ENCODE measurements at places on chromosomes 3 and 15. TPM values are rescaled to one million over a fixed set of nuclear protein-coding genes. Genes with fewer than 3 reads are reported as not detected.

DNA sequence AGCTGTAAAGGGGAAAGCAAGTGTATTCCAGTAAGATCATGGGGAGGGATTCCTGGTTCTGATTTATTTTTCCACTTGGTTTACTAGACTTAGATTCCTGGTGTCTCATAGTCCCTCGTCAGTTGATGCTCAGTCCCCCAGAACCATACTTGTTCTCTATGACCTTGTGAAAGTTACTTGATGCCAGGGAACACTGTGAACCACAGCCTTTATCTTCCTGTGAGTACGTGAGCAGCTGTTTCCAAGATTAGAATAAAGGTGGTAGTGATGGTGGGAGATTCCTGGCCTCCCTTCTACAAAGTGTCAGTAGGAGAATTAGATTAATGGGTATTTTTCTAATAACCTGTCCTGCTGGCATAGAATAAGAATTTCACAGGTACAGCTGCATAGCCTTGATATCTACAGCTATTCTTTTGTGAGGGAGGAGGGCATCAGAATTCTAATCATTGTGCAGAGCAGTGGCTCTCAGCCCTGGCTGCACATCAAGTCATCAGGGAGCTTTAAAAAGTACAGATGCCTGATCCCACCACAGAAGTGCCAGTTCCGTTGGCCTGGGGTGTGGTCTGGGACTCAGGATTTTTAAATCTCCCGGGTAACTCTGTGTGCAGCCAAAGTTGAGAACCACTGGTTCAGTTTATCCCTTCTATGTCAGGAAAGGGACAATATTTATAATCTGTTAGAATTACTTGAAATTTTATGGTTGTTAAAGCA is 20.0 kb downstream of the GPD1L start:
- no peak for DNase-seq

DNA sequence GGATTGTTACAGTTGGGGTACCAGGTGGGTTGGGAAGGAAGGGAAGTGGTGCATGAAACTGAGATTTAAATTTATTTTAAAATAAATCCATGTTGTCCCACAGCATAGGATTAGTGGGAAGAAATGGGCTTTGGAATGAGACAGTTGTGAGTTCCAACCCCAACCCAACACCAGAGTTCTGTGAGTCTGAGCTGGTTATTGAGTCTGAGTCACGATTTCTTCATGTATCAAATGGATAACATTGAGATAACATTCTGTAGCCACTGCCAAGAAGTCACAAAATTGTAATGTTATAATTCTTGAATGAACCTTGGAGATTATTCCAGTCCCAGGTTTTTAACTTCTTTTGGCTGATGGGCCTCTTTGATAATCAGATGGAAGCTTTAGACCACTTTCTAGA is 13.7 kb downstream of the IFT122 start:
- peak; percentile 57 for DNase-seq

DNA sequence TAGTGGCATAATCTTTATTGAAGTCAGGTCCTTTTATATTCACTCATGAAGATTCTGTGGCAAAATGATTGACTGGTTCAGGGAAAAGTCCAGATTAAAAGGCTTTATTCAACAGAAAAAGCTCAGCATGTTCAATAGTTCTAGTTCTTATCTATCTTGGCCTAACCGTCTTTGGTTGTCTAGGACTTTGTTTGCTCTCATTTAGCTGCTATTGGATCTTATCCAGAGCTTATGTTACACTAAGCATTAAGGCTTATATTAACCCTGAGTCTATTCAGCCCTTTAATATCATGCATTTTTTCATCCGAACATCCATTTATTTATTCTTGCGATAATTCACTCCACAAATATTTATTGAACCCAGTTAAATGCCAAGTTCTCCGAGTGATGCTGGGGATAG is 601.0 kb upstream of the SGO1 start:
- DNase-seq, result no peak

DNA sequence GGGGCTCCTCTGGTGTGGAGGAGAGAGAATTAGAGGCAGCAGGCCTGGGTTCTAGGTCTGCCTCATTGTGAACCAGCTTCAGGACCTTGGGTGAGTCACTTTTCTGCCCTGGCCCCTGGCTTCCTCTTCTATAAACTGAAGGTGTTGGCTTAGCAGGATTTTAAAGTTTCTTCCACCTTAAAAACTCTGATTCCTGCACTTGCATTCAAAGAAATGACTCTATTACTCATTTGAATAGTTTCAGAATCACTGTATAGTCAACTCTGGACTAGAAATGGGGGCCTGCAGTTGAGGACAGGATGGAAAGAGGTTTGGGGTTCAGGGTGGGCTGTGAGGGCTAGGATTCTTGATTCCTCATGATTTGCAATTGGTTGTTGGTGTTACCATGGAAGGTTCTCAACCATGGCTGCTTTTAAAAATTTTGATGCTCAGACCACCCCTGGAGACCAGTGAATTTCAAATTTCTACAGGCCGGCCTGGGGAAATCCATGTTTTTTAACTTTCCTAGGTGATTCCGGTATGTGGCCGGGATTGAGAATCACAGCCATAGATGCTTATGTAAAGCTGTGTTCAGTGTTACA is 19.9 kb downstream of the SMAD3 start:
- DNase-seq, result no peak

GRCh38 chr3:42012383-42012934 is 50.6 kb upstream of the ULK4 start:
- DNase-seq, result no peak

- no peak for DNase-seq
Observed at GRCh38 chr3:185328324-185329004, 34.5 kb upstream of the MAP3K13 start.

GRCh38 chr3:60262546-60262945 is 988.7 kb downstream of the FHIT start:
- no peak for DNase-seq

- no peak for DNase-seq
Observed at GRCh38 chr3:105811518-105812193, 57.2 kb downstream of the CBLB start.

GRCh38 chr15:27705056-27705455 is 394.1 kb downstream of the OCA2 start:
- DNase-seq, result no peak

- no peak for DNase-seq
Observed at GRCh38 chr3:12559520-12559919, 2.6 kb downstream of the MKRN2 start.

GRCh38 chr3:195297446-195297845 is 26.5 kb upstream of the XXYLT1 start:
- DNase-seq, result no peak

DNA sequence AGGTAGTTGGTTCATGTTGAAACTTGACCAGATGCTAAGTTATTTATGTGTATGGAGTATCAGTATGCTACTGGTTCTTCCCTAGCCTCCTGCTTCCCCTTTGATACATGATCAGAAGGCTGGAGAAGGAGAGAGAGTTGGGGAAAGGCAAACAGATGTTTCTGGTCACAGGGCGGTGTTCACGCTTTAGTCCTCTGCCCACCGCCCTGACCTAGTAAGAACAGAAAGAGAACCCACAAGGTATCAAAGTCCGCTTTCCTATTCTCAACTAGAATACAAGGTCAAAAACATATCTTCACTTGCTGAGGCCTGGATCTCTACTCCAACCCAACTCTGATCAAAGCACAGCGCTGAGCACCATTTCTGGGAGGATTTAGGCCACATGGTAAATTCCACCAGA is 55.5 kb downstream of the NCEH1 start:
- no peak for DNase-seq

- DNase-seq, result peak; percentile 53
Observed at GRCh38 chr15:39976291-39977274, 42.7 kb downstream of the EIF2AK4 start.

DNA sequence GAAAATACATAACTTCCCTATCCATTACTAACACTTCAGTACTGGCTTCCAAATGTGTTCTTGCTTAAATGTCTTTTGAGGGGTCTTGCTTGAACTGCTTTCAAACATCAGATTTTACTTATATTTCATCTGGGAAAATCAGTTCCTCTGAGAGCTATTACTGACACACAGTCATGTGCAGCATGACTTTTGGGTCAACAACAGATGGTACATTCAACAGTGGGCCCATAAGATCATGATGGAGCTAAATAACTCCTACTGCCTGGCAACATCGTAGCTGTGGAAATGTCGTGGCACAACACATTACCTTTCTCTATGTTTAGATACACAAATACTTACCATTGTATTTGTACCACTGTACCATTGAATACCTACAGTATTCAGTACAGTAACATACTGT is 43.8 kb downstream of the WWTR1 start:
- no peak for DNase-seq

DNA sequence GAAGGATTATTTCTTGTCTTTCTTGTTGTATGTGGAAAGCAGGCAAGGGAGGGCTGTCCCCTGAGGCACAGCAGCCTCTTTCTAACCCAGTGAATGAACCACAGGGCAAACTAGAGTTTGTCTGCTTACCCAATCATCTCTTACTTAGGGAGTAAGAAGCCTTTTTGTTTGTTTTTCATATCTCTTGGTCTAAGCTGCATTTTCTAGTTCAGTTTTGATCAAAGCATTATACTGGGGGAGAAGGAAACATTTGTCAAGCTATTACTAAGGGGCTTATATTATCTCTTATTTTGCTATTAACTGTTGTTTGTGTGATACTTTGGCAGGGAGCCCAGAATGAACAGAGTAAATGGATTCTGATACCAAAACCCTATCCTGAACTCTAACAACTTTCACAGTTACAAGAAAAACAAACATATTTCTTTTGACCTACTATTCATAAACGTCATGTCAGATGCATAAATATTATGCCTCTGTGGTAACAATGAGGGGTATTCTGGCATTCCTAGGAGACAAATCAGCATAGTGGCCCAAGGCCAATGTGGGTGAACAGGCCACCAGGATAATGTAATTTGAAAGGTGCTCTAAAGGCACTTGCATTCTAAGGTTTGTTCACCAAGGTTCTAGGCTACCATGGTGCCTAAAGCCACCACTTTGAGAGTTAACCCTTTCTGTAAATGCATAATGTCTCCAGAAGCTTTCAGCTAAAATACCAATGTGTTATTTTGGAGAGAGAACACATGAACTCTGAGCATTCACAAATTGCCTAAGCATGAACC is 271.6 kb upstream of the ZPLD1 start:
- DNase-seq, result peak; percentile 73

DNA sequence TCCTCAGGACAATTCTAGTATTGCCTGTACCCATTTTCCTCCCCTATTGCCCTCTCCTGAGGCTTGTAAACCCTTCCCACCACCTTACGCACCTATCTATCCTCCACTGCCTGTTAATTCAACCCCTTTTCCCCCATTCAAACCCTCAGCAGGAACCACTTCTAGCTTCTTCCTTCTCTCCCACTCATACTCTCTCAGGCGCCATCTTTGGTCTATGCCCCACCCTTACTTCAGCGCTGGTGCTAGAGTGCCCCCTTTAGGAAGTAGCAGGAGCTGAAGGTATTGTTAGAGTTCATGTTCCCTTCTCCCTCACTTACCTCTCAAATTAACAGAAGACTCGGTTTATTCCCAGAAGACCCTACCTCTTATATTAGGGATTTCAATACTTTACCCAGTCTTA is 121.8 kb upstream of the NLGN1 start:
- DNase-seq, result no peak

GRCh38 chr15:92130906-92131305 is 262.8 kb upstream of the ST8SIA2 start:
- DNase-seq, result no peak

GRCh38 chr3:141440942-141441341 is 45.9 kb upstream of the RASA2 start:
- no peak for DNase-seq

- no peak for DNase-seq
Observed at GRCh38 chr3:42001777-42002176, 39.9 kb upstream of the ULK4 start.

GRCh38 chr3:56189536-56189935 is 278.7 kb downstream of the ERC2 start:
- DNase-seq, result no peak

DNA sequence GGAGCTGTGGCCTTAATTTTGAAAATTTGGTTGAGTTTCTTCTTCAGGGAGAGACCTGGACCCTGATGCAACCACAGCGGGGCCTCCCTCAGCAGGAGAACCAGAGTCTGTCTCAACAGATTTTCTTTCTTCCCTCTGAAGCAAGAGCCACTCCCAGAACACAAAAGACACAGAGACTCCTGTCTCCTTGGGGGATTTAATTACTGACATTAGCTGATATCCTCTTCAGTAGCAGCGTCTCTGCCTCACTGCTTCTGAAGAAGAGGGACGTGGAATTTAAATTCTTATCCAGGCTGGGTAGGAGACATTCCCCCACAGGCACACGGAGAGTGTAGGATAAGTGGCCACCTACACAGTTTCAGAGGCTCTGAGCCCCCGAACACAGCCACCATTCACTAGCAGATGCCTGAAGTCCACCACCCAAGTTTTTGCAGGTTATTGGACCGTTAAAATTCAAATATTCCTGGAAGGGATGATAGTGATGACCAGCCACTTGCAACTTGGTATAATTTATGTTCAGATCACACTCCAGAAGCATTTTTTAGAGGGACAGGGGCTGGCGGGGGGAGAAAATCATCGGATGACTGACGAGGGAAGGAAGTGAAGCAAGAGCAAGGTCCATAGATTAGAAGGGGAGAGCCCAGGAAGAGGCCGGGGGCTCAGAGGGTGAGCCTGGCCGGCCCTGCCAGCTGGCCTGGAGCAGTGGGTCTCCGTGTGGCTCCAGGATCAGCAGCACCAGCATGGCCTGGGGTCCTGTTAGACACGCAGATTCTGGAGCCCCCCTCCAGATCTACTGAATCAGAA is 109.7 kb downstream of the BDH1 start:
- DNase-seq, result no peak

GRCh38 chr3:20539666-20540065 is 353.7 kb upstream of the SGO1 start:
- DNase-seq, result no peak

DNA sequence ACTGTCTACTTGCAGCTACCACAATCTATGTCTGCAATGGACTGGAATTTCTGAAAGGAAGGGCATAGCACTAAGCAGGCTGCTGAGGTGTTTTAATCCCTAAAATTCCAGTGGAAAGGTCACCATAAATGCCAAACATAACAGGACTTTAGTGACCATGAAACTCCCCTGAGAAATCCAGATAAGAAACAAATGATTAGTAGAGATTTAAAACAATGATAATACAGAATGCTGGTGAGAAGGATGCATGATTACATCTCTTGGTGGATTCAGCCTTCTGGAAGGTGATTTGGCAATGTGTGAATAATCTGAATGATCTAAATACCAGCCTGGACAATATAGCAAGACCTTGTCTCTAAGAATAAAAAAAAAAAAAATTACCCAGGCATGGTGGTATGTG is 475.0 kb upstream of the CBLB start:
- DNase-seq, result no peak

Gene ADPGK
- total RNA-seq, result 67.3 TPM

Gene NCK1
- total RNA-seq, result 48.6 TPM

Gene CLDND1
- total RNA-seq, result 109 TPM

Gene SQOR
- total RNA-seq, result 4.2 TPM

Gene FMN1
- 5.3 TPM for total RNA-seq

Gene CHRD
- 3.4 TPM for total RNA-seq

Gene STAC
- total RNA-seq, result 7.1 TPM

Gene MUC20
- 0.41 TPM for total RNA-seq

Gene TTLL13
- 0.14 TPM for total RNA-seq

Gene CLDN11
- 0.70 TPM for total RNA-seq

Gene TP63
- 0.94 TPM for total RNA-seq

Gene ALCAM
- total RNA-seq, result 154 TPM

Gene TMC3
- 0.22 TPM for total RNA-seq

Gene TUSC7
- total RNA-seq, result not detected

Gene ITGA11
- 193 TPM for total RNA-seq

Gene FAM81A
- total RNA-seq, result 0.94 TPM

Gene CTXND1
- not detected for total RNA-seq

Measured in astrocyte (in vitro differentiated cells and primary cell).